Retinal pigment epithelial cell (primary cell): ENCODE measurements at places on chromosomes 4 and X.

DNA sequence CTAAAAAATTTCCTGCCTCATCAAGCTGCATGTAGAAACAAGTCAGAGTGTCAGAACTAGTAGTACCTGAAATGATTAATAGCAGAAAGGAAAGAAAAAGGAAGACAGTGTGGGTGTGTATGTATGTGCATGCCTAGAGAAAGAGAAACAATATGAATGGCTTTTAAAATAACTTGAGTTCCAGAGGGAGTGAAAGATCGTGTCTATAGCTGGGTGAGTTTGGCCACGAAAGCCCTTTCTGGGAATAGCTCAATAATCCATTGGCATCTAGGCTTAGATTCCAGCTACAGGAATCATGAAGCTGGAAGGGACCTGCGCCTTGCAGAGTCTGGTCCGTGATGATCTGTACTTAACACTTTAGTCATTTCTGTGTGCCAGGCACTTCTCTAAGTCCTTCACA is 195.6 kb downstream of the RAPGEF2 start:
- DNase-seq, result peak; percentile 63

DNA sequence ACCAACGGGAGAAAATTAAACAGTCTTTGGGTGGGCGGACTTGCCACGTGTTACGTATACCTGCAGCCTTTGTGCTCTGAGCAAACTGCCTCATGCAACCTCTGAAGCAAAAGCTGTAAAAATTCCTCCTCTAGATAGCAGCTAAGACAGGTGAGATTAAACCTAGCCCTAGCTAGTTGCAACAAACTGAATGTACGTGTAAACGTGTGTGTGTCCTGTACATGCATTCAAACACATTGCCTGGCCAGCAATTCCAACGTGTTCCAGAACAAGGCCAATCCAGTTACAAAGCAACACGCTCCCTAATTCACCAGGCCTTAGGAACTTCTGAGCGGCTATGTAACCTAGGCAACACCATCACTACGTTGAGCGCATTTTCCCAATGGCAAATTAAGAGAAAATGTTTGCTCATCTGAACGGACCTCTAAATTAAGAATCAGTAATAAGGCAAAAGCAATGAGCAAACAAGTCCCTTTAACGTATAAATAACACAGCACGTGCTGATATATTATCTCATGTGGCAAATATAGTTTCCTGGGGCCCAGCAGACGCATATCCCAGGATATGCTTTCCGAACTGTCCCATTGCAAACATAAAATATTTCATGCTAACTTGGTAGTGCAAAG is 792 bp downstream of the PPID start:
- no peak for DNase-seq

GRCh38 chr4:123018396-123018775 is 96.0 kb upstream of the NUDT6 start:
- no peak for DNase-seq

GRCh38 chrX:1394731-1395501 is 3.0 kb upstream of the SLC25A6 start:
- DNase-seq, result no peak

DNA sequence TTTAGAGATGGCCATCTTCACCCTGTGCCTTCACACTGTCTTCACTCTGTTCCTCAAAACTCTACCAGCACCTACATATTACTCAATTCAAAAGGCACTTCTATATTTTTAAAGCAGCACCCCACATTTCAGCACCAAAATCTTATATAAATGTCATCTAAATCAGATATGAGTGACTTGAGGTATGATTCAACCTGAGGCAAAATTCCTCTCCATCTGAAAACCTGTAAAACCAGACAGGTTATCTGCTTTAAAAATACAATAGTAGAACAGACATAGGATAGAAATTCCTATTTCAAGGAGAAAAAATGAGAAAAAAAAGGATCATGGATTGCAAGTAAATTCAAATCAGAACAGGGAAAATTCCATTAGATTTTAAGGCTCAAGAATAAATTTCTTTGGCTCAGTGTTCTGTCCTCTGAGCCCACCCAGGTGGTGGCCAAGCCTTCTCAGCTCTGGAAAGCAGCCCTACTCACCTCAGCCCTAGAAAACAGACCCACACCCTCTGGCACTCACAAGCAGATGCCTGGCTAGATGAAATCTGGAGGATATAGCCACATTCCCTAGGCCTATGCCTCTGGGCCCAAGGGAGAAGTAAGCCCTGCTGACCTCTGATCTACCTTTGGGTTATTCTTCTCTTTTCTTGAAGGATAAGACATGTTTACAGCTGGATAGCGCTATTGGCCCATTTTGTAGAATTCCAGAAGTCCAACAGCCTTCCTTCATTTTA is 240.4 kb upstream of the ZCCHC13 start:
- no peak for DNase-seq

- DNase-seq, result no peak
These were observed 235.6 kb downstream of the STIM2 start for GRCh38 chr4:27096142-27096824.

GRCh38 chr4:56752985-56753384 is 68.5 kb downstream of the SPINK2 start:
- DNase-seq, result no peak

GRCh38 chrX:15399962-15400391 is 15.8 kb upstream of the VEGFD start:
- no peak for DNase-seq

GRCh38 chrX:25544641-25545040 is 528.9 kb upstream of the ARX start:
- no peak for DNase-seq

DNA sequence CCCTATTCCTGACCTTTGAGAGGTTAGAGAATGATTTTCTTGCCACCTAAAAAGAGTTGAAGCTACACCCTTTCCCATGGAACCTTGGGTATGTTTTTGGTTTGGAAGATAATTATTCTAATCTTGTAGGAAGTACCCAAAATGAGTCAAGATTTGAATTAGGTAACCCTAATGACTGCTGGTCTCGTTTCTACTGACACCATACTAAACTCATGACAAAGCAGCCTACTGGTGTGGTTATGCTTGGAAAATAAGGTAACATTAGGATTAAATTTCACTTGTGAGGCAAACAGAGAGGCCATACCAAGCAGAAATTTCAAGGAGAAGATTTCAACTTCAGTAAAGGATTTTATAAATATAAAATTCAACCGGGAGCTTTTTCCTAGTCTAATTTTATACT is 107.9 kb downstream of the FBXW7 start:
- no peak for DNase-seq

- DNase-seq, result no peak
These were observed 234.1 kb downstream of the GRXCR1 start for GRCh38 chr4:43126595-43126994.
